Thoracic aorta (tissue), 2 donors: ENCODE measurements at places on chromosomes 16 and 17. TPM values are rescaled to one million over a fixed set of nuclear protein-coding genes. Genes with fewer than 3 reads are reported as not detected.

DNA sequence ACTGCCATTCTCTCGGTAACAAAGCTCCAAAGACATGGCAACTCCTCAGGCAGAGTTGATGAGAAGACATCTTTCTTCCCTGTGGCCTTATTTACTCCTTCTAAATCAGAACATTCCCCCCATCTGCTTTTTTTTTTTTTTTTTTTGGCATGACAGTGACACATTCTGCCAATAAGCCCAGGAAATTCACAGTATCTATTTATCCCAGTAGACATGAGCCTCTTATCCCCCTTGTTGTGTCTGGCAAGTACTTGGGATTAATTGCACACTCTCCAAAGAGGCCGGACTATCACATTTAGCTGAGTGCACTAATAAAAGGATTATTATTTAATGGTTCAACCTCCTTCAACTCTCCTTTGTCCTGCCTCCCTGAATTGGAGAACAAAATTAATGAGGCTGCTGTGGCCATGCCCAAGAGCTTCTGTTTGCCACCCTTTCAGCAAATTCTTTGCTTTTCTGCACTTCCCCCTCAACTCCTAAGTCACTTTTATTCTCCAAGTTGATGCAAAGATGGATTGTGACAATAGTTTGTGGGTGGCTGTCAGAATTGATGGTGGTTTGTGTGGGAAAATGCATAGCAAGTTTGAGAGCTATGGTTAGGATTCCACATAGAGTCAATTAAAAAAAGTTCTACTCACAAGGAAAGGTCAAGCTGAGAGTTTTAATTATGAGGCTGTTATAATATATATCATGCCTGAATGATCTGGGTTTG, 47.2 kb downstream of the GPR139 start:
- H3K4me3 ChIP-seq, result no peak overlapping the region
- no peak overlapping the region for H3K27ac ChIP-seq
- no peaks in the 10 kb centered on the region for H3K27me3 ChIP-seq
- no peak for DNase-seq

GRCh38 chr16:84176192-84177053, 10.4 kb downstream of the TAF1C start:
- H3K27me3 ChIP-seq, result no peaks in the 10 kb centered on the region
- DNase-seq, result no peak
- H3K4me3 ChIP-seq, result no peak overlapping the region
- H3K4me1 ChIP-seq, result peaks cover 20% of the 10 kb centered on the region
- H3K27ac ChIP-seq, result peak overlapping the region; percentile 80
- peaks cover 22% of the 10 kb centered on the region for H3K36me3 ChIP-seq

DNA sequence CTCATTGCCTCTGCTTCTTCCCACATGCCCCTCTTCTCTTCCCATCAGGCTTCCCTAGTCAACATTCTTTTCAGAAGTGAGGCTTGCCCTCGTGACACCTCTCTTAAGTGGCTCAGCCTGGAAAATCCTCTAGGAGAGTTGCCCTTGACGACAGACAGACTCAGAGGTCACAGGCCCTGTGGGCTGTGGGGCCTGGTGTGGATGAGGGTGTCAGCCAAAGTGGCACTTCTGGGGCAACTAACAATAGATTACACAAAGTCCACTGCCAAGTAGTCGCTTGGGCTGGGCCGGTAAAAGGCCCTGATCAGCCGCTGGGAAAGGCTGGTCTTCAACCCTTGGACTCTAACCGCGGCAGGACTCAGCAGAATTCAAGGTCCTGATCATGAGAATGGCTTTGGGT, 33.7 kb upstream of the METTL16 start:
- no peaks in the 10 kb centered on the region for H3K27me3 ChIP-seq
- no peak overlapping the region for H3K27ac ChIP-seq
- no peaks in the 10 kb centered on the region for H3K4me1 ChIP-seq

DNA sequence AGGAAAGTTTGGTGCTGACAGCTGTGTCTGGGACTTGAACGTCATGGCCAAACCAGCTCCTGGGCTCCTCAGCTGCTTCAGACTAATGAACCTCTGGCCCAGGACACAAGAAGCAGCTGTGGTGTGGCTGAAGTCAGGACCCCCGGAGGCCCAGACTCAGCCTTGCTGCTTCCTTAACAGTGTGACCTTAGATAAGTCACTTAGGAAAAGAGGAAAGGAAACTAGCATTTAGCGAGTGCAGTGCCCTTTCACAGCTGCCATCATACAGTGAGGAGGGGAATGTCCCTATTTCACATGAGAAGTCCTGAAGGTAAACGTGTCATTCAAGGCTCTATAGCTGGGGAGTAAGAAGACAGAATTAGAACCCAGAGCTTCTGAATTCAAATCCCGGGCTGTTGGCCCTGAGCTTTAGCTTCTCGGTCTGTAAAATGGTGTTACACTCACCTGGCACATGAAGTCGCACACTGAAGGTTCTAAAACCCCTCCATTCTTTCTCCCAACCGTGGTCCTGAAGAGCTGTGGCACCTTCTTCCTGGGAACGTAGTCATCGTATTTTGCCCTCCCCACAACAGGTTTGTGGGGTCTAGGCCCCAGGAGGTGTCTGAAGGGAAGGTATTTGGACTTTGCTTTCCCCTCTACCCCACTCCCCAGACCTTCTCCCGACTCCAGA, 910 bp upstream of the RAMP2 start:
- peaks cover 3% of the 10 kb centered on the region for H3K4me1 ChIP-seq
- peaks cover 9% of the 10 kb centered on the region for H3K27me3 ChIP-seq
- H3K4me3 ChIP-seq, result peak overlapping the region; percentile 72
- no peak overlapping the region for H3K27ac ChIP-seq
- no peak for DNase-seq

DNA sequence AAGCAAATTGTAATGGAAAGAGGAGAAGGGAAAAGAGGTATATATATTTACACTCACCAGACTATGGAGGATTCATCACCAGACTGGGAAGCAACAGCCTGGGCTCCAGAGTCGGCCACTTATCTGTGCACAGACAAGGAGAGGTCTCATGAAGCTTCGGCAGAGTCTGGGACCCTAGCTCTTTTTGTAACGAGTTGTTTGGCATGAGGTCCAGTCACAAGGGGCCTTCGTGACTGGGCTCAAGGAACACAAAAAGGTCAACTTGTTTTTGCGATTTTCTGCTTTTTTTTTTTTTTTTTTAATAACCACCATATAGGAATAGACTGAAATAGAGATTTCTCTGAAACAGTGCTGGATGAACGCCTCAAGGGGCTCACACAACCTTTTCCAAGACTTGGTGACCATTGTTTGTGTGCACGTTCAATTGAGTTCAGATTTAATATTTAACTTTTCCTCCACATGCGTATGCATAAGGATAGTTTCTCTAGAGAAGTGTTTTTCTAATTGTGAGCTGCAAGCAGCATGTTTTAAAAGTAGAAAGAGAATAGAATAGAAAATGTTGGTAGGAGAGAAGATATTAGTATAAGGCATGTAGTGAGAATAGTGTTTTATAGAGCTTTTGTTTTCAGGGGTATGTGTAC, 25.8 kb downstream of the BPTF start:
- peaks cover 18% of the 10 kb centered on the region for H3K4me1 ChIP-seq
- H3K27ac ChIP-seq, result no peak overlapping the region
- no peaks in the 10 kb centered on the region for H3K27me3 ChIP-seq
- no peak for DNase-seq
- H3K4me3 ChIP-seq, result no peak overlapping the region

DNA sequence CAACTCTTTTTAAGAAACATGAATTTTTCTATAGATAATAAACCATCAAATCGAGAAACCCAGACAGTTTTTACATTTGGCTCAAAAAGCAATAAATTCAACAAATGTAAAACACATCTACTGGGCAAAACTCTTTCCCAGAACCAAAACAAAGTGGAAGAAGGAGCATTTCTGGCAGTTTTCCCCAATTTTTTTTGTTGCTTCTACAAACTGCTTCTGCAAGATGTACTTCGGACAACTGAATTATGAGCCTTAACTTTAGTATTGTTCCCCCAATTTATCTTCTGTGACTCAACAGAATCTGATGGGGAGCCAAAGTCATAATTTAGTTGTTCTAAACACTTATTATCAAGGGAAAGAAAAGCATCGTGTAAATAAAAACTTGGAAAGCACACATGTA, 1047.2 kb downstream of the CDH11 start:
- H3K4me3 ChIP-seq, result no peak overlapping the region
- no peaks in the 10 kb centered on the region for H3K4me1 ChIP-seq
- H3K27me3 ChIP-seq, result no peaks in the 10 kb centered on the region
- no peak for DNase-seq
- H3K36me3 ChIP-seq, result no peaks in the 10 kb centered on the region
- no peak overlapping the region for H3K27ac ChIP-seq

DNA sequence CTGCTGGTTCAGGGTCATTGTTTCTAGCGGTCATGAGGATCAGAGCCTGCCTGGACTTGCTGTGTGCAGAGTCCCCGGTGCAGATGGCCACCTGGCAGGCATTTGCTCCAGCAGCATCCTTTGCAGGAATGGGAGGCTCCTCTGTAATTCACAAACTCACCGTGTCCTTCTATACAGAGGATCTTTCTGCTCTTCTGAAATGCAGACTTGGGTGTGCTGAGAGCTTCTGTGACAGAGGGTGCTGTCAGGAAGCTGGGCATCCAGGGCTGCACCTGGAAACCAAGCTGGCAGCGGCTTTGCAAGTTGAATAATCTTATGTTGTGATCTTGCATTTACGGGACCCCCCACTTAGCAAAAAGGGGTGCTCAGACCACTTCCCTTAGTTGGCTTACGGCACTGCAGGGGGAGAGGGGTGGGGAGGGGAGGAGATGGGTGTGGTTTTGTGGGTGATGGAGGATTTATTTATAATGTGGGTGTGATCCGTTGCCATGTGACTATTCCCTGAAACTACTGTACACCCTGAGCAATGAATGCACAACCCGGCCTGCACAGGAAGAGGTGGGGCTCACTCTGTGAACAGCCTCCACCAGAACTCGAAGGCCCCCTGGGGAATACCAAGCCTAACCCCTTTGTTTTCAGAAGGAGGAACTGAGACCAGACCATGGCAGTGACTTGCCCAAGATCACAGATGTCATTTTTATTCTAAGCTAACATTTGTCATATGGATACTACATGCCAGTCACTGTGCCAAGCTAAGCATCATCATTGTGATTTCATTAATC, 178.3 kb downstream of the PRKCB start:
- no peaks in the 10 kb centered on the region for H3K27me3 ChIP-seq
- no peak overlapping the region for H3K27ac ChIP-seq
- no peak overlapping the region for H3K4me3 ChIP-seq
- H3K36me3 ChIP-seq, result no peaks in the 10 kb centered on the region

GRCh38 chr17:63294776-63295175, 151.3 kb downstream of the CYB561 start:
- no peaks in the 10 kb centered on the region for H3K36me3 ChIP-seq
- peaks cover 34% of the 10 kb centered on the region for H3K4me1 ChIP-seq
- peak overlapping the region; percentile 76 for H3K27ac ChIP-seq
- H3K4me3 ChIP-seq, result no peak overlapping the region
- no peak for DNase-seq

DNA sequence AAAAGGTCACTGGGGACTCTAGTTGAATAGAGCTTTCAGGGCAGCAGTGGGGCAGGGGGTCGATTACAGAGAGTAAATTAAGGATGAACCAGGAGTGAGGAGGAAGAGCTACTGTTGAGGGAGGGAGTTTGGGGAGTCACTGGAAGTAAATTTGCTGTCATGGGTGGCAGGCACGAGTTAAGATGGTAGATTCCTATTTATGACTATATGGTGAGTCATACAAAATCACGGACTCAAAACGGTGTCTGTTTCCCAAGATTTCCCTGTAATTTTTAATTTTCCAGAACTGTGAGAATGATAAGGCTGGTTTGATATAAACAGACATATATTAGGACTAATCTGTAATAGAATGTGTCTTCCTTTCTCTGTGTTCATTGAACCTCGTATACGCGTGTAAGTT, 287.6 kb upstream of the GOT2 start:
- H3K36me3 ChIP-seq, result no peaks in the 10 kb centered on the region
- H3K27me3 ChIP-seq, result no peaks in the 10 kb centered on the region
- H3K4me3 ChIP-seq, result no peak overlapping the region
- no peak for DNase-seq

- DNase-seq, result no peak
- no peaks in the 10 kb centered on the region for H3K27me3 ChIP-seq
These were observed 159.8 kb downstream of the C16orf78 start for GRCh38 chr16:49533422-49533821.

- H3K4me3 ChIP-seq, result peak overlapping the region; percentile 61
- H3K36me3 ChIP-seq, result no peaks in the 10 kb centered on the region
- no peak for DNase-seq
- H3K27me3 ChIP-seq, result no peaks in the 10 kb centered on the region
- H3K27ac ChIP-seq, result no peak overlapping the region
These were observed 85.1 kb downstream of the WWOX start for GRCh38 chr16:78184238-78185183.

GRCh38 chr16:54424043-54424451, 137.5 kb upstream of the IRX3 start:
- H3K27ac ChIP-seq, result no peak overlapping the region
- H3K4me3 ChIP-seq, result no peak overlapping the region
- no peaks in the 10 kb centered on the region for H3K27me3 ChIP-seq
- peaks cover 20% of the 10 kb centered on the region for H3K4me1 ChIP-seq
- H3K36me3 ChIP-seq, result no peaks in the 10 kb centered on the region

GRCh38 chr16:89729293-89729692, 8.0 kb downstream of the ZNF276 start:
- H3K4me3 ChIP-seq, result no peak overlapping the region
- peaks cover 1% of the 10 kb centered on the region for H3K4me1 ChIP-seq
- H3K27ac ChIP-seq, result no peak overlapping the region

DNA sequence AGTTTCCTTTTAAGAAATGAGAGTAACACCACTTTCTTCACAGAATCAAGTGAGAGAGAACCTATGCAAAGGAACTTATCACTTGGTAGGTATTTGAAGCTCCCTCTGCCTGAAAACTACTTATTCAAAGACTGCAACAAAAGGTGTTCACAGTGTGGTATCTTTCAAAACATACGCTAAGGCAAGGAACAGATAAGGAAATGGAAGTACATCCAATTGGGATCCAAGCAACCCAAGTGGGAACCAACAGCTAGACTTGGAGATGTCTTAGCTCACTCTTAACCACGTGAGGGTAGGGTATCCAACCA, 431 bp upstream of the PPM1E start:
- H3K27me3 ChIP-seq, result no peaks in the 10 kb centered on the region
- H3K4me1 ChIP-seq, result peaks cover 19% of the 10 kb centered on the region
- H3K36me3 ChIP-seq, result no peaks in the 10 kb centered on the region
- H3K4me3 ChIP-seq, result peak overlapping the region; percentile 72
- no peak overlapping the region for H3K27ac ChIP-seq
- DNase-seq, result no peak

RANBP10 gene
- 14.5 TPM for total RNA-seq

HOXB9 gene
- total RNA-seq, result not detected

SOST gene
- 55.4 TPM for total RNA-seq

GAS7 gene
- 69.0 TPM for total RNA-seq

SLC16A6 gene
- 0.41 TPM for total RNA-seq

AATK gene
- 19.8 TPM for total RNA-seq

HES7 gene
- not detected for total RNA-seq

HLF gene
- total RNA-seq, result 10.2 TPM

GPS1 gene
- total RNA-seq, result 43.2 TPM

CD79B gene
- 6.0 TPM for total RNA-seq

BHLHA9 gene
- not detected for total RNA-seq
